ENCODE measurements at places on chromosomes 2 and 18. TPM values are rescaled to one million over a fixed set of nuclear protein-coding genes. Genes with fewer than 3 reads are reported as not detected.
A peak's percentile ranks its signal among the peaks of the same experiment; 100 is the strongest.

GRCh38 chr2:238525990-238526389, 99.3 kb downstream of the ASB1 start:
- H3K36me3 ChIP-seq, result peaks cover 12% of the 10 kb centered on the region
- no peak for DNase-seq
- no peak overlapping the region for H3K4me3 ChIP-seq
- peaks cover 3% of the 10 kb centered on the region for H3K4me1 ChIP-seq
- no peak overlapping the region for H3K27ac ChIP-seq

GRCh38 chr2:205267323-205267722, 415.0 kb upstream of the NRP2 start:
- H3K4me1 ChIP-seq, result peaks cover 7% of the 10 kb centered on the region
- H3K27me3 ChIP-seq, result no peaks in the 10 kb centered on the region
- H3K36me3 ChIP-seq, result no peaks in the 10 kb centered on the region
- H3K27ac ChIP-seq, result no peak overlapping the region
- DNase-seq, result no peak

DNA sequence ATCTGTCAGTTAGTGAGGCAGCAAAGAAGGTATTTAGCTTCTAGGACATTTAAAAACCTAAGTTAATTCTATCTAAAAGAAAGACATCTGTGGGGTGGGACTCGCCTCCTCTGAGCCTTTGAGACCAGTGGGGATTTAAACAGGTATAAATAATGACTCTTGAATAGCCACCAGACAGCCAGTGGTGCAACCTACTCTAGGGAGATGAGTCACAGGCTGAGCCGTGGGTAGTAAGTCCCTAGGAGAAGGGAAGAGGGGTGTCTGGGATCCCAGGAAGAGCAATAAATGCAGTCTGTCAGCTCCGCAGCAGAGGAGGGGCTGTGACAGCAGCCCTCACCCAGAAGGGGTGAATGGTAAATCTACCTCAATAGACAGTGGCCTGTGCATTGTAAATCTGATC, 43.1 kb upstream of the GALNT3 start:
- peaks cover 23% of the 10 kb centered on the region for H3K4me1 ChIP-seq
- no peaks in the 10 kb centered on the region for H3K36me3 ChIP-seq
- no peak for DNase-seq
- H3K27ac ChIP-seq, result peak overlapping the region; percentile 55
- no peaks in the 10 kb centered on the region for H3K27me3 ChIP-seq
- H3K4me3 ChIP-seq, result no peak overlapping the region

DNA sequence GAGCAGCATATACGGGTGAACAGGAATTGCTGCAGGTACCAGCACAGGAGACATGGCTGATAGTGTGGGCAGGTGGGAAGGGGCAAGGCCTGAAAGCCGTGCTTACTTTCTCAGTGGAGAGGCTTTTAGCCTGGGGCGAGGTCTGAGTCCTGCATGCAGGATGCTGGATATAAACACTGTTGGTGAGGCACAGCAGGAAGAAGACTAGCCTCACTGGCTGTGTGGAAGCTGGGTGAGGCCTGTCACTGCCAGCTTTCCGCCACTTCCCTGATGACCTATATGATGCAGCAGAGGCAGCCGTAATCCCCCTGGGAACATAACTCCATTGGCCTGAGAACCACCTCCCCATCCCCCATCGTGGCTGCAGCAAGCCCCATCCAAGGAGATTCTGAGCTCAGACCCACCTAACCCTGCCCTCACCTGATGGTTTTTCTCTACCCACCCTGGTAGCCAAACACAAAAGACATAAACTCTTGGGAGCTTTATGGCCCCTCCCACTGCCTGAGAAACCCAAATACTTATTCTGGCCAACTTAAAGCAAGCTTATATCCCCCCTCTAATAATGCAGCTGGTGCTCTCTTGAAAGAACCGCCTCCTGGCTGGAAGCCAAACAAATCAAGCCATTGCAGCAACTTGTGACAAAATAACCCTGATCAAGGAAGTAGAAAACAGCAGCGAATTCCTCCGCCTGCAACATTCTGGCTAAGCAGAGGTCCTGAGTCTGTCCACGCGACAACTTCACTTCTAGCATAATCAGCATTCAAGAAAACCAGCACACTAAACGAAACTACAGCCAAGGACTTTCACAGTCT, 54.6 kb upstream of the DSC1 start:
- H3K36me3 ChIP-seq, result peaks cover 7% of the 10 kb centered on the region
- no peak overlapping the region for H3K4me3 ChIP-seq
- H3K4me1 ChIP-seq, result peaks cover 18% of the 10 kb centered on the region
- peaks cover 3% of the 10 kb centered on the region for H3K27me3 ChIP-seq

GRCh38 chr2:169005080-169005598, 26.0 kb downstream of the ABCB11 start:
- peaks cover 20% of the 10 kb centered on the region for H3K4me1 ChIP-seq
- H3K36me3 ChIP-seq, result peaks cover 2% of the 10 kb centered on the region
- DNase-seq, result no peak
- no peak overlapping the region for H3K4me3 ChIP-seq
- no peak overlapping the region for H3K27ac ChIP-seq

- no peaks in the 10 kb centered on the region for H3K4me1 ChIP-seq
- H3K4me3 ChIP-seq, result no peak overlapping the region
- no peaks in the 10 kb centered on the region for H3K36me3 ChIP-seq
- H3K27ac ChIP-seq, result no peak overlapping the region
These were observed 90.0 kb downstream of the ARHGAP15 start for GRCh38 chr2:143219266-143219665.

GRCh38 chr2:214127170-214127569, 283.7 kb upstream of the VWC2L start:
- H3K4me3 ChIP-seq, result no peak overlapping the region
- no peaks in the 10 kb centered on the region for H3K27me3 ChIP-seq
- no peak for DNase-seq
- H3K4me1 ChIP-seq, result peaks cover 33% of the 10 kb centered on the region

- peak overlapping the region; percentile 92 for H3K4me3 ChIP-seq
- H3K4me1 ChIP-seq, result peaks cover 69% of the 10 kb centered on the region
- DNase-seq, result no peak
- peak overlapping the region; percentile 97 for H3K27ac ChIP-seq
- no peaks in the 10 kb centered on the region for H3K27me3 ChIP-seq
- H3K36me3 ChIP-seq, result peaks cover 5% of the 10 kb centered on the region
These were observed 4.3 kb downstream of the KLF7 start for GRCh38 chr2:207161247-207162123.

- no peaks in the 10 kb centered on the region for H3K36me3 ChIP-seq
- peaks cover 6% of the 10 kb centered on the region for H3K4me1 ChIP-seq
- DNase-seq, result no peak
- H3K27me3 ChIP-seq, result no peaks in the 10 kb centered on the region
- no peak overlapping the region for H3K27ac ChIP-seq
- H3K4me3 ChIP-seq, result no peak overlapping the region
These were observed 237.1 kb downstream of the TTC32 start for GRCh38 chr2:19664646-19665045.

DNA sequence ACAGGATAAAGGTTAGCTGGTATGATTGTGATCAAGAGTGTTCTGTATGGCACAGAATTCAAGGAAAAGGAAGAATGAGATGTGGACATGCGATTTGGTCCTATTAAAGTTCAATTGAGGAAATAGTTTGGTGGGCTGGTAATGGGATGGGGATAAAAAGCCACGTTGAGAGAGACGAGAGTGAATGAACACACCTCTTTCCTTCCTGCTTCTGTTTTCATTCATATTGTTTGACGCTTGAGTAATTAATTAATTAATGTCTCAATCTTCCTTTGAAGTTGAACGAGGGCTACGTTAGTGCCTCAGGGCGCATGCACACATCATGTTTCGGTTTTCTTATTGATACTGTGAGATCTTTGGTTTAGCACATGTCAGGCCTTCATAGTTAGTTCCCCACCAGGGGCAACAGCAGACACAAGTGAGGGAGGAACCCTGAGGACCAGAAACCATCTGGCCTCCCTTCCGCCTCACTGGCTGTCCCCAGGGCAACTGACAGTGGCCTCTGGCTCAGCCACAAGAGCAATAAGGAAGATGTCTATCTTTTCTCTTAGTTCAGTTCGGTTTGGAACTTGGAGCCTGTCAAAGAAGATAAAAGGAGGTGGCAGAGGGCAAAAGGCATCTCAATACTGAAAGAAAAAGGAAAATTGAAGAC, 116.0 kb downstream of the LIPG start:
- no peak overlapping the region for H3K4me3 ChIP-seq
- DNase-seq, result no peak
- H3K4me1 ChIP-seq, result no peaks in the 10 kb centered on the region
- no peaks in the 10 kb centered on the region for H3K36me3 ChIP-seq
- H3K27me3 ChIP-seq, result peaks cover 13% of the 10 kb centered on the region

DNA sequence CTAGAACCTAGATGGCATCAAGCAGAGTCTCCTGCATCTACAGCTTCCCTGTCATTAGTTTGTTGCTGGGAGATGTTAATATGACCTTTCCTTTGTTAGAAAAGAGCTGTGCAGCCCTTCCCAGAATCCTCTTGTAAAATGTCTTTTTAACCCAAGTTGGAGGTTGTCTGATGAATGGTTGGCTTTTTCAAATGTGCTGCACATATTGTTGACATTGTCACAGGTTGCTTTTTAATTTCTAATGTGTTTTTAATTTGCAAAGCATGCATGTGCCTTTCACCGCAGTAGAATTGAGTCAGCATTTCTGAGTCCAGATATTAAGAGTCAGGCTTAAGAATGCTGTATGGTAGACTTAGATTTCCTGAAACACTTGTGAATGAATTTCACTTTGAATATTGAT, 120.8 kb downstream of the GREB1L start:
- H3K36me3 ChIP-seq, result peaks cover 2% of the 10 kb centered on the region
- no peak for DNase-seq
- peaks cover 14% of the 10 kb centered on the region for H3K4me1 ChIP-seq
- no peak overlapping the region for H3K27ac ChIP-seq
- no peaks in the 10 kb centered on the region for H3K27me3 ChIP-seq
- H3K4me3 ChIP-seq, result no peak overlapping the region

- no peak overlapping the region for H3K27ac ChIP-seq
- peaks cover 5% of the 10 kb centered on the region for H3K4me1 ChIP-seq
- no peak for DNase-seq
- H3K4me3 ChIP-seq, result no peak overlapping the region
- no peaks in the 10 kb centered on the region for H3K36me3 ChIP-seq
These were observed 92.1 kb upstream of the CREB1 start for GRCh38 chr2:207437524-207438143.

GRCh38 chr2:42744545-42745082, 19.3 kb downstream of the OXER1 start:
- H3K4me3 ChIP-seq, result no peak overlapping the region
- DNase-seq, result no peak
- H3K4me1 ChIP-seq, result peaks cover 3% of the 10 kb centered on the region
- H3K27ac ChIP-seq, result no peak overlapping the region
- H3K36me3 ChIP-seq, result peaks cover 12% of the 10 kb centered on the region

GRCh38 chr2:58957188-58957840, 716.2 kb upstream of the FANCL start:
- DNase-seq, result no peak
- H3K36me3 ChIP-seq, result no peaks in the 10 kb centered on the region
- H3K4me3 ChIP-seq, result no peak overlapping the region
- H3K4me1 ChIP-seq, result no peaks in the 10 kb centered on the region
- peaks cover 3% of the 10 kb centered on the region for H3K27me3 ChIP-seq

- no peak overlapping the region for H3K4me3 ChIP-seq
- no peaks in the 10 kb centered on the region for H3K27me3 ChIP-seq
- H3K4me1 ChIP-seq, result peaks cover 7% of the 10 kb centered on the region
- no peak for DNase-seq
- H3K27ac ChIP-seq, result no peak overlapping the region
These were observed 18.3 kb downstream of the TTC32 start for GRCh38 chr2:19883486-19883885.

- peaks cover 10% of the 10 kb centered on the region for H3K36me3 ChIP-seq
- no peak overlapping the region for H3K4me3 ChIP-seq
- no peak overlapping the region for H3K27ac ChIP-seq
- H3K27me3 ChIP-seq, result no peaks in the 10 kb centered on the region
These were observed 37.1 kb downstream of the BCL2L11 start for GRCh38 chr2:111157798-111158197.

- no peak overlapping the region for H3K4me3 ChIP-seq
- H3K27ac ChIP-seq, result no peak overlapping the region
- H3K4me1 ChIP-seq, result no peaks in the 10 kb centered on the region
- no peaks in the 10 kb centered on the region for H3K27me3 ChIP-seq
- no peaks in the 10 kb centered on the region for H3K36me3 ChIP-seq
These were observed 84.2 kb upstream of the SALL3 start for GRCh38 chr18:78895207-78896001.

DNA sequence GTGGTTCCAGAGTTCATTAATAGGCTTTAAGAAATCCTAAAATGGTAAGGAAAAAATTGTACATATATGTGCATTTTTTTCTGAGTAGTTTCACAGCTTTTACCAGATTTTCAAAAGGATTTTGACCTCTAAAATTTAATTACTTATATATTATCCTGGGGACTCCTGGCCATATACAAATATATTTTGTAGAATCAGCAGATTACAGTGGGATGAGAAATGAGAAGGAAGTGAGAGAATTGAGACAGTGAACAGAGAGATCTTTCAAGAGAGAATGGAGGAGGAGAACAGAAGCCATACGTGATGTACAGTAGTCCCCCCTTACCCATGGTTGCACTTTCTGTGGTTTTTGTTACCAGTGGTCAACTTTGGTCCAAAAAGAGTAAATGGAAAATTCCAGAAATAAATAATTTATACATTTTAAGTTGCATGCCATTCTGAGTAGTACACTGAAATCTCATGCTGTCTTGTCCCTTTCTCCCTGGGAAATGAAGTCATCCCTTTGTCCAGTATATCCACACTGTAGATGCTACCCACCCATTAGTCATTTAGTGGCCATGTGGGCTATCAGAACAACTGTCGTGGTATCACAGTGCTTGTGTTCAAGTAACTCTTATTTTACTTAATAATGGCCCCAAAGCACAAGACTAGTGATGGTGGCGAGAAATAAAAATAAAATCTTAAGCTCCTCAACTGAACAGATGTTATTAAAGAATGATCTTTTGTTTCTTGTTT, 130.4 kb upstream of the MYO3B start:
- peaks cover 6% of the 10 kb centered on the region for H3K36me3 ChIP-seq
- no peak for DNase-seq
- no peak overlapping the region for H3K27ac ChIP-seq
- no peaks in the 10 kb centered on the region for H3K27me3 ChIP-seq
- H3K4me1 ChIP-seq, result peaks cover 8% of the 10 kb centered on the region

DNA sequence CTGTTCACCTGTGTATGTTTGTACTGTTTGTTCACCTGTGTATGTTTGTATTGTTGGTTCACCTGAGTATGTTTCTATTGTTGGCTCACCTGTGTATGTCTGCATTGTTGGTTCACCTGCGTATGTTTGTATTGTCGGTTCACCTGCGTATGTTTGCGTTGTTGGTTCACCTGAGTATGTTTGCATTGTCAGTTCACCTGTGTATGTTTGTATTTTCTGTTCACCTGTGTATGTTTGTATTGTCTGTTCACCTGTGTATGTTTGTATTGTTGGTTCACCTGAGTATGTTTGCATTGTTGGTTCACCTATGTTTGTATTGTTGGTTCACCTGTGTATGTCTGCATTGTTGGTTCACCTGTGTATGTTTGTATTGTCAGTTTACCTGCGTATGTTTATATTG, 14.6 kb downstream of the ADI1 start:
- no peak overlapping the region for H3K4me3 ChIP-seq
- DNase-seq, result no peak
- H3K27ac ChIP-seq, result no peak overlapping the region
- H3K36me3 ChIP-seq, result peaks cover 33% of the 10 kb centered on the region

The RRM2 gene
- total RNA-seq, result 48.3 TPM

The PID1 gene
- total RNA-seq, result 1.8 TPM

The CYBRD1 gene
- 84.5 TPM for total RNA-seq

The ARHGAP15 gene
- total RNA-seq, result 0.42 TPM

The UGT1A10 gene
- total RNA-seq, result not detected

The RNF181 gene
- total RNA-seq, result 89.4 TPM

Data from chondrocyte (in vitro differentiated cells).